Body of pancreas (tissue), 4 donors: ENCODE measurements at places on chromosomes 5 and 9.
A peak's percentile ranks its signal among the peaks of the same experiment; 100 is the strongest.

DNA sequence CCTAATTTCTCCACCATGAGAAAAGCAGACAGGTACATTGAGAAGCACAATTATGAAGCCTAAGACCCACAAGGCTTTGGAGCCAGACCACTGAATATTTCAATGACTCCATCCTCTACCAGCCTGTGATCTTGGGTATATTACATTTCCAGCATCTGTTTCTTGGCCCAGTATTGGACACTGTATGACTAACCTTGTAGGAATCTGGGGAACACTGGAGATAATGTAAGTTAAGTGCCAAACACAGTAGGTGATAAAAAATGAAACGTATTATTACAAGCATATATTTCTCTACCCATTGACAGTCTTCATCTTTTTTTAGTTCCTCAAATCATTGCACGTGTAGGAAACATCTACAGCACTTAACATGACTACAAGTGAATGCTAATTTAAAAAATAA lies 28.6 kb upstream of the FEM1C start:
- no peak for DNase-seq

GRCh38 chr9:100756217-100756616 lies 178.3 kb downstream of the CAVIN4 start:
- no peak for DNase-seq

GRCh38 chr5:170151097-170151831 lies 45.6 kb downstream of the FOXI1 start:
- peak; percentile 56 for DNase-seq

DNA sequence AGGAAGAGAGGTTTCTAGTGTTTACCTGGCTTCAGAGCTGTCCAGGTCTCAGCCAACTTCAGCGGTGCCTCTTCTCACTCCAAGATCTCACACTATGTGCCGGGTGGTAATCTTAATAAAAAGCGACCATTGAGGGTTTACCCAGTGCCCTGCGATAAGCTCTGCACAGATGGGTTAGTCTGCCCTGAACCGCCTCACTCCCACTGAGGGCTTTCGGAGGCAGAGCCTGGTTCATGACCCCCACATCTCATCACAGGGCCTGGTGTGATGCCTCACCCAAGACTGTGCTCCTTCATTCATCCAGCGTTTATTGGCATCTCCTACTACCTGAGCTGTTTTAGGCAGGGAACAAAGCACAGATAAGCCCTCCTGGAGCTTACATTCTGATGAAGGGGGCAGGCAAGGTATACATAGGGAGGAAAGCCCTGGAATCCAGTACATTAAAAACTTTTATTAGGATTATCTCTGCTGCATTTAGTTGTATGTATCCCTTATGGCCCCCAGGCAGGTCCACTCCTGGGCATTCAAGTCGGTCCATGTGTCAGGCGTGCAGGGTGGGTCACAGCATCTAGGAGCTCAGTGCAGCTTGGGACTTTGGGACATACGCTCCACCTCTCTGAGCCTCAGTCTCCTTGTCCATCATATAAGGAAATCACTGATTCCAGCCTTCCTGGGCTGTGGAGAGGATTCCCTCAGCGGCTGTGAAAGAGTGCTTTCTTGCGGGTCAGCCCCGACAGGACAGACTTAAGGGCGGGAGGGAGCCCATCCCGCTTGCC lies 613 bp upstream of the COL15A1 start:
- no peak for DNase-seq

- DNase-seq: no peak
Observed at GRCh38 chr5:40689438-40689837, 9.7 kb downstream of the PTGER4 start.

GRCh38 chr9:99262949-99263418 lies 40.9 kb downstream of the SEC61B start:
- DNase-seq: no peak

GRCh38 chr9:33446240-33446945 lies 1.0 kb downstream of the AQP3 start:
- DNase-seq: peak; percentile 49

DNA sequence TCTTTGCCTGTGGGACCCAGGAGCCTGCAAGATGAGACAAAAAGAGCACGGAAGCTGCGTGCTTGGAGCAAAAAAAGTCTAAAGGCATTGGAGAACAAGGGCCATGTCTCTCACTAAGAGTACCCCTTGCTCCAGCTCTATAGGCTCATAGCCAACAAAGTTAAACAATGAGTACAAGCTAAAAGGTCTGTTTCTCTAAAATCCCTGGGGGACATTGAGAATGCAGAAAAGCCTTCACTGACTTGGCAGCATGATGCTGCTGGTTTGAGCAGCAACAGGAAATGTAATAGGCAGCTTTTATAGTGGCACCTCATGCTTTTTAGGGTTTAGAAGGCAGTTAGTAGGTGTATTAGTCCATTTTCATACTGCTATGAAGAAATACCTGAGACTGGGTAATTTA lies 287.5 kb downstream of the SMARCA2 start:
- no peak for DNase-seq

DNA sequence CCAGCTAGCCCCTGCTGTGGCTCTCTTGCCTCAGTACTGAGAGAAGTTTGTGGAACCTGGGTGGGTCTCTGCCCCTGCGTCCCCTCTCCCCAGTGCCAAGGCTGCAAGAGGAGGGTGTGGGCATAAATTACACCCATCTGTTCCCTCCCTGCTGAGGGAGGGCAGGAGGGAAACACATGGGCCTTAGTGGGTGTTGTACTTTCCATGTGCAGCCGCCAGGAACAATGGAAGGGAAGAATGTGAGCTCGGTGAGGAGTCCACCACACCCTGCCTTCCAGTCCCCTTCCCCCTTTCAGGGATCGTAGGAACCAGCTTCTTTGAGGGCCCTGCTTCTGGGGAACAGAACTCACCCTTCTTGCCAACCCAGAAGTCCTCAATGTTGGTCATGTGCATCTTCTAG lies 138.2 kb upstream of the KLF4 start:
- DNase-seq: no peak

- DNase-seq: no peak
Observed at GRCh38 chr5:141717043-141717442, 35.0 kb upstream of the ARAP3 start.

DNA sequence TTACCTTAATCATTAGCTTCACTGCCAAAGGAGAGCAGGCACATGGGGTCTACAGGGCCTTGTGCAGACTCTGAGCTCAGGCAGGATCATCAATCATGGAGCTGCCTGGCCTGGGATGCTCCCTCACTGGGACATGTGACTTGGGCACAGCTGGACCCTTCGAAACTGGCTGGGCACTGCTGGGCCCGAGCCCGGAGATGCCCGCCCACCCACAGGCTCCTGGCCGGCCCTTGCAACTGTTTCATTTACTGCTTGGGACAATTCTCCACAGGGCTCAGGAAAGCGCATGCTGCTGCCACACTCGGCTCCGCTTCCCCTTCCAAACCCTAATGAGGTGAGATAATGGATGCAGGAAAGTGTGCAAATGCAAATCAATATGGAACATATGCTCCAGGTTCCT lies 387.5 kb downstream of the TRIM36 start:
- DNase-seq: no peak

- DNase-seq: no peak
Observed at GRCh38 chr5:103216137-103216536, 42.4 kb upstream of the MACIR start.

- no peak for DNase-seq
Observed at GRCh38 chr5:115289104-115289503, 7.3 kb downstream of the CCDC112 start.

- DNase-seq: no peak
Observed at GRCh38 chr9:5718296-5719032, 89.6 kb downstream of the RIC1 start.

- DNase-seq: no peak
Observed at GRCh38 chr9:121839726-121840500, 188.5 kb downstream of the DAB2IP start.

DNA sequence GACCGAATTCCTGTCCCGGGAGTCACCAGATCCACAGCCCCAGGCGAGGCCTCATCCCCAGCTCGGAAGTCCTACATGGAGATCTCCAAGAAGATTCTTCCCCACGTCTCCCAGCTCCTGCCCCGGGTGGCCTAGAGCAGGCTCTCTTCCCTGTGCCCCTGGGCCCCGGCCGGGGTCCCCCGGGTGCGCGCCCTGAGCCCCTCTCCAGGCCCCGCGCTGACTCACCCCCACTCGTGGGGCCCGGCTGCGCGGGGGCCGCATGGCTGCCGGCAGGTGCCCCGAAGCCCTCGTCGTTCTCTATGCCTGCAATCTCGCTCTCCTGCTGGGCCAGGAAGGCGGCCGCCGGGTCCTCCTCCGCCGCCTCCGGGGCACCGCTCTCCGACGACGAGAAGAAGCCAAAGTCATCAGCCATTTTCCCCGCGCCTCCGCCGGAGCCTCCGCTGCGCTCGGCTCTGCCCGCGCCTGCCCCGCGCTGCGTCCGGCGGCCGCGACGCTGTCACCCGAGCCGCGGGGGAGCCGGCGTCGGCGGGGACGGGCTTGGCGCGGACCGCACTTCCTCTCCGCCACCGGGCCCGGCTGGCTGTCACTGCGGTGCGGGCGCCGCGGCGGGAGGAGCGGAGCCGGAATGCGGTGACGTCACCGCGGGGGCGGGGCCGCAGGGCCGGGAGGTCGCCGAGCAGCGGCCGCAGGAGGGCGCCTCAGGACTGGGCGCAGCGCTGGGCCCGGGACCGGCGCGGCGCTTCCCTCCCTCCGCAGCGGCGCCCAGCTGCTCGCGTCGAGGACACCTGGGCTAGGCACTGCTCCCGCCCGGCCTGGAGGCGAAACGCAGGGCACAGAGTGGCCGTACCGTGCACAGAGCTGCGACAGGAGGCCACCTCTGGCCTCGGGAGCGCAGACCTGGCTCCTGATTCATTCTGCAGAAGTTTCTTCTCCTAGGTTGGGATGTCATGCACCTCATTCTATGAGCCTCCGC lies at the start of gene CLTB:
TSS of gene CLTB (minus strand) at position 588 of the 973 bp plus-strand sequence. CDS start at position 412, 176 bp downstream.
- DNase-seq: peak; percentile 95

DNA sequence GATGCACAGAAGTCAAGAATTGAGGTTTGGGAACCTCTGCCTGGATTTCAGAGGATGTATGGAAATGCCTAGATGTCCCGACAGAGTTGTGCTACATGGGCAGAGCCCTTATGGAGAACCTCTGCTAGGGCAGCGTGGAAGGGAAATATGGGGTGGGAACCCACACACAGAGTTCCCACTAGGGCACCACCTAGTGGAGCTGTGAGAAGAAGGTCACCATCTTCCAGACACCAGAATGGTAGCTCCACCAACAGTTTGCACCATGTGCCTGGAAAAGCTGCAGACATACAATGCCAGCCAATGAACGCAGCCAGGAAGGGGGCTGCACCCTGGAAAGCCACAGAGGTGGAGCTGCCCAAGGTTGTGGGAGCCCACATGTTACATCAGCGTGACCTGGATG lies 104.5 kb downstream of the STK32A start:
- peak; percentile 5 for DNase-seq
